ENCODE measurements at places on chromosomes 3 and 15.

DNA sequence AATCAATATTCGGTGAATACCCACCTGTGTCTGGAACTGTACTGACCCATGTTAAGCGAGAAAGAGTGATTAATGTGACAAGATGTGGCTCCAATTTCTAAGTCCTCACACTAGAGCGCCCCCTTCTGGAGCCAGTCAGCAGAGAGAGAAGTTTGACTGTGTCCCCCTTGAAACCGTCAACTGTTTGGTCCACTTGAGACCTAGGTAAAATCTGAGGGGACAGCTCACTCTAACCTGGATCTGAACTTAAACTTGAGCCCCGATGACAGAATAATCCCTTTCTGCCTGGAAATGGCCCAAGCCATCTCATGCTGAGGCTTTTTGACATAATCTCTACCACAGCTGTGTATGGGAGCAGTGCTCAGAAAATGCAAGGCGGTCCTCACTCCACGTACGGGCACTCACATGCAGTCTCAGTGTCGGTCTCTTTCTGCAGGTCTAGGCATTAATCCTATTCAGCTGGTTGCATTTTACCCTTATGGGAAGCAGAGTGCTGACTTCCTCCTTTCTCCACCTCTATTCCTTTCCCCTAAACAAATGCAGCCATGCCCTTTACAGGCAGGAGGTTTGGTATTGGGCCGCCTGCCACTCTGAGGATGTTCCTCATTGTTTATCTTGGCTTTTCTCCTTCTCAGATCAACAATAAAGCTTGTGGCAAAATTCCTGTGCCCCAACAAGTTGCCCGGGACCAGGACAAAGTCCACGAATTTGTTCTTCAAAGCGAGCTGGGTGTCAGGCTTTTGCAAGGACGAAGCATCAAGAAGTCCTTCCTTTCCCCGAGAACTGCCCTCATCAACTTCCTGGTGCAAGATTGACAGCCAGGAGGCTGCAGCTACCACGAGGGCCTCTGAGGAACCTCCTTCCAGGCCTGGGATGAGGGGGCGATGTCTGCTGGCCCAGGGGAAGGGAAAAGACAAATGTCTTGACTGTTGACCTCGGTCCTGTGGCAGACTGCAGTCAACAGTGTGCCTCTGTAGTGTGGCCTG, 47.5 kb upstream of the LIMD1 start:
- DNase-seq: no peak

DNA sequence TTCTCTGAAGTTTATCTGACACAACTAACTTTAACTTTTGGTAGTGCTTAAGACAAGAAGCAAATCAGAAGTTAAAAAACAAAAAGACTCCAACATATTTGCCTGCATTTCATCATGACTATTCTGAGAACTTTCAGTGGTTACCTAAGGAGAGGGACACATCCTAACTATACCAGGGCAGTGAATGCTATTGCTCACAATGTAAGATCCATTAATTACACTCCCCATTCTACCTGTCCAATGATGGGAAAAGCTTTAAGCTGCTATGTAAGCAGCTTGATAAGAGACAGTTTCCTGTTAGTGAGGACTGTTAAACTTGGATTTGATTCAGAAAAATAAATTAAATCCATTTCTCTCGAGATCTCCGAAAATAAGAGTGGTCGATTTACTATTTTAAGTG, 37.5 kb downstream of the SERPINI1 start:
- no peak for DNase-seq

- no peak for DNase-seq
Observed at GRCh38 chr15:37652646-37653417, 281.6 kb upstream of the TMCO5A start.

GRCh38 chr3:70273492-70273891, 38.9 kb downstream of the MDFIC2 start:
- DNase-seq: no peak

DNA sequence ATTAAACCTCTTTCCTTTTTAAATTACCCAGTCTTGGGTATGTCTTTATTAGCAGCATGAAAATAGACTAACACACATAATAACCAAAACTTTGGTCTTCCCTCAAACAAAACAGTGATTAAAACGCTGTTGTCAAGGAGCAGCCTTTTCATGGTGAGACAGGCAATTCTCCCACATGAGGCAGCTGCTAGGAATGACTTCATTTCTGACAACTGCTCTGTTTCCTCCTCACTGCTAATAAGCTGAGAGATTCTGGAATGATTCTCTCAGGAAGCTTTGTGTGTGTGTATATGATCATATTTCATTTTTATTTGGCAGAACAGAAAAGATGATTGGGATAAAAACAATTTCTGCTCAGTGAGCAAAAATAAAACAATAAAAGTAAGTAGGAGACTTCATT, 580.6 kb upstream of the ADAMTS9 start:
- peak; percentile 38 for DNase-seq

- DNase-seq: peak; percentile 99
Observed at GRCh38 chr15:82809308-82810060, at the start of gene WHAMM. TSS of gene WHAMM (plus strand) at chr15:82809628. CDS start at chr15:82809727, 99 bp downstream.

- DNase-seq: no peak
Observed at GRCh38 chr3:175554801-175555200, 695.7 kb downstream of the NAALADL2 start.

- peak; percentile 30 for DNase-seq
Observed at GRCh38 chr3:115325539-115325938, 178.5 kb upstream of the ZBTB20 start.

DNA sequence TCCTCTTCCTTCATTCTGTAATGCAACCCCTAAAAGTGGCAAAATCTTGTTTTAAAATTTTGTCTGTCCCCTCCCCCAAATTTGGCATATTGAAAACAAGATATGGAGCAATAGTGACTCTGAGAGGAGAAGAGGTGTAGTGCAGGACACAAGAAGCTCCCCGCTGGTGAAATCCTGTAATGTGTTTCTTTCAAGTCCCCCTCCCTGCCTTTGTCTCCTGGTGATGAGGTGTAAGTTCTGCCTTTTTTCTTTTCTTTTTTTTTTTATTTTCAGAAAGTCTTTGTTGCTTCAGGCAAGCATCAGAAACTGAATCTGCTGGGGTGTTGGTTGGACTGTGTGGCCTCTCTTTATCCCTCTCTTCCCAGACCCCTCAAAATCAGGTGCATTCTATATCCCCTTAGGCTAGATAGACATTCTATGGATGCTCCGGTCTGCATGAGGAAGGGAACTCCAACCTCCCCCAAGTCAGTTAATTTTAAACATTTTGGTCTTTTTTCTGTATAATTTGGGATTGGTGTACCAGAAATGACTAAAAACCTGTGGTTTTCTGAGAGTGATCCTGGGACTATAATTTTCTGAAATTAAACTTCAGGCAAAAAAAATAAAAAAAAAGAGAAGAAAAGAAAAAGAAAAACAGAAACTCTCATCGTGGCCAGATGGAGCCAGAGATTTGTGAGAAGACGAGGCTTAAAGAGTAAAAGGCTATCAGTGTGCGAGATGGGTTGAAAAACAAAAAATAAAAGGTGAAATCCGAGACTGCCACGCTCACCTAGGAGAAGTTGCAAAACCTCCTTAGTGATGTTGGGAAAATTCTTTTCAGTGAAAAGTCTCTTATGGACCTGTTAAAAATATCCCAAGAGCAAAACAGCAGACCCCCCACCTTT, 21.4 kb downstream of the ACKR2 start:
- DNase-seq: peak; percentile 37

GRCh38 chr3:178259703-178260102, 276.5 kb upstream of the KCNMB2 start:
- DNase-seq: no peak

GRCh38 chr3:126021224-126021623, 52.2 kb downstream of the ROPN1B start:
- no peak for DNase-seq

DNA sequence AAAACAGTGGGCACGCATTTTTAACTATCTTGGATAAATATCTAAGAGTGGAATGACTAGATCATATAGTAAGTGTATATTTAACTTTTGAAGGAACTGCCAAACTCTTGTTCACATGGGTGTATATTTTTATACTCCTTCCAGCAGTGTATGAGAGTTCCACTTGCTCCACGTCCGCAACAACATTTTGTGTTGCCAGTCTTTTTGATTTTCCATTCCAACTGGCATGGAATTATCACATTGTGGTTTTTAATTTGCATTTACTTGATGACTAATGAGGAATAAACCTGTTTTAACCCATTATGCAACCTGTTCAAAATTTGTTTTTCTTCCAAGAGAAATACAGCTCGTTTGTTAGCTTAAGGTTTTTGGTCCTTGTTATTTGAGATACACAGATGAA, 51.6 kb downstream of the ZNF621 start:
- DNase-seq: no peak

DNA sequence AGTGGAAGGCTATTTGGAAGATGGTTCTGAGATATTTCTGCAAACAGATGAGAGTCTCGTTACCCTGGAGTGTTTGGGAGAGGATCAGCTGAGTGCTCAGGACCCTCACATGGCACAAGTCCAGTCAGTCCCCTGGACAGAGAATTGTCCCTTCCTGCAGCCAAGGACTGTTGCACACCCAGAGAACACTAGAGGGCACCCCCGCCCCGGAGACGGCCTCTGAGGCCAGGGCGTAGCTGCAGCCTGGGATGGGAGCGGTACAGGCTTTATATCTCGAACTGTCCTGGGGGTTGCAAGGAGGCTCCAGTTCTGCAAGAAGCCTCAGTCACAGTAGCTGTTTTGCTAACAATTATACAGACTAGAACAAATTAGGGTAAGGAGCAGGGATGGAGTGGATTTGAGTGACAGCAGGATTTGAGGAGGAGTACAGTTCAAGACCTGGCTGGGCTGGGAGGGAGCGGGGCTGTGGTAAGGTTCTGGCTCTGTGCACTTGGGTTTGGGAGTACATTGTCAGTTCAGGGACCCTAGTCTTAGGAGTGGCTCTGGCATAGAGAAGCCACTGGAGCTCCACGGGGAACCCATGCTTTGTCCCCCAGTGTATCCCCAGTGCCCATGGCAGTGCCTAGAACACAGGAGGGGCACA, 67.6 kb upstream of the HACD2 start:
- DNase-seq: peak; percentile 86

- no peak for DNase-seq
Observed at GRCh38 chr3:79724206-79724605, 43.6 kb downstream of the ROBO1 start.

GRCh38 chr3:178388473-178388872, 147.8 kb upstream of the KCNMB2 start:
- DNase-seq: no peak

DNA sequence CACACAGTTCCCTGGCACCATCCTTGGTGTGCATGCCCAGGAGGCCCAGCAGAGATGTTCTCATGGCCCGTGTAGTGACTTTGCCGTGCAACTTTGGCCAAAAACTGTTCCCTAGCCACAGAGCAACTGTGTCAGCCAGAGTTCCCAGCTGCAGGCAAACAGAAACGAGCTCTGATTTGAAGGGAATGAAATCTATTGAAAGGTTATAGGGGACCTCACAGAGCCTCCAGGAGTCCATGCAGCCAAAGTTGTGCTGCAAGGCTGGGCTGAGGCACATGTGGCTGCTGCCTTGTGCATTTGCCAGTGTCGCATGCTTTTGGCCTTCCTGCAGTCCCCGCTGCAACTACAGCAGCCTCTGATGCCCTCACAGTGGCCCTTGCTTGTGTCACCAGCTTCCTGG, 70.5 kb downstream of the PLXNA1 start:
- DNase-seq: no peak

DNA sequence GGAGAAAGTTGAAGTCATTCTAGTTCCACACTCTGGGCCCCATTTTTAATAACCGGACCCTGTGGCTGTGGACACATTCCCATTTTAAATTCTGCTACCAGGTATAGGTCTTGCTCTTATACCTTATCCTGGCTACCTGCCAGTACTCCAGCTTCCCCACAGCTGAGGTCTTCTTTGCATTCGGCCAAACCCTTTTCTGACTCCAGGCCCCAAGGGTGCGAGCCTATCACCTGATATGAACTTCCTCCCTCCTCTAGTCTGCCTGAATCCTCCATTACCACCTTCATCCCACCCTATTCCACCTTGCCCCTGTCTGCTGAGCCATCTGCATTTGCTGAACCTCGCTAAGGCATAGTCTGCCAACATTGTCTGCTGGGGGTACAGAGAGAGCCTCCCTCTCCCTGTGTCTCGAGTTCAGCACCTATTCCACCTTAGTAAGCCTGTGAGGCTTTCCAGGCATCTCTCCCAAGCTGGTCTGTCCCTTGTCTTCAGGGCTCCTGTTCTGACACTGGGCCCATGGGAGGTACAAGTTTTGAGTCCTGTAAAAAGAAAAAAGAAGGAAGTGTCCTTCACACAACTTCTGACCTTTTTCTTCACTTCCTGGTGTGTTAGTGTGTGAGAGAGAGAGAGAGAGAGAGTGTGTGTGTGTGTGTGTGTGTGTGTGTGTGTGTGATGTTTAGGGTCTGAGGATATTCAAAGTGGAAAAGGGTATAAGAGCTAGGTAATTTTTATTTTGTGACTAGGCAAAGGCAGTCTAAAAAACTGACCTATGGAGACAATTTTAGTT, 27.0 kb downstream of the PDE8A start:
- DNase-seq: no peak

DNA sequence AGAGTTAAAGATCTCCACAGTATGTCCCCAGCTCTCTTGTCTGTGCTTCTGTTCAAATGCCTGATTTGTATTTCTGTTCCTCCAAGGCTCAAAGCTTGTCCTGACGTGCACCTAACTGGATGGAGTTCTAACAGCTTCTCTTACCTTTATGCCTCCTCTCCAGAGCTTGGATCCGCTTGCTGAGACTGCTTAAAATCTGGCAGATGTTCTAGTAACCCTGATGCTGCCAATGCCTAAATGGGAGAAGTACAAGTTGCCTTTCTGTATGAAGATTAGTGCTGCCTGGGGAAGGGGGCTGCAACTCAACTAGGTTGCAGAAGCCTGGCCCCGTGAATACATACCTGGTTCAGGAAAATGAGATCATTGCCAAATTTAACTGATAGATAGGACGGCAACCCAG, 354.5 kb upstream of the KCNMB2 start:
- DNase-seq: no peak

DNA sequence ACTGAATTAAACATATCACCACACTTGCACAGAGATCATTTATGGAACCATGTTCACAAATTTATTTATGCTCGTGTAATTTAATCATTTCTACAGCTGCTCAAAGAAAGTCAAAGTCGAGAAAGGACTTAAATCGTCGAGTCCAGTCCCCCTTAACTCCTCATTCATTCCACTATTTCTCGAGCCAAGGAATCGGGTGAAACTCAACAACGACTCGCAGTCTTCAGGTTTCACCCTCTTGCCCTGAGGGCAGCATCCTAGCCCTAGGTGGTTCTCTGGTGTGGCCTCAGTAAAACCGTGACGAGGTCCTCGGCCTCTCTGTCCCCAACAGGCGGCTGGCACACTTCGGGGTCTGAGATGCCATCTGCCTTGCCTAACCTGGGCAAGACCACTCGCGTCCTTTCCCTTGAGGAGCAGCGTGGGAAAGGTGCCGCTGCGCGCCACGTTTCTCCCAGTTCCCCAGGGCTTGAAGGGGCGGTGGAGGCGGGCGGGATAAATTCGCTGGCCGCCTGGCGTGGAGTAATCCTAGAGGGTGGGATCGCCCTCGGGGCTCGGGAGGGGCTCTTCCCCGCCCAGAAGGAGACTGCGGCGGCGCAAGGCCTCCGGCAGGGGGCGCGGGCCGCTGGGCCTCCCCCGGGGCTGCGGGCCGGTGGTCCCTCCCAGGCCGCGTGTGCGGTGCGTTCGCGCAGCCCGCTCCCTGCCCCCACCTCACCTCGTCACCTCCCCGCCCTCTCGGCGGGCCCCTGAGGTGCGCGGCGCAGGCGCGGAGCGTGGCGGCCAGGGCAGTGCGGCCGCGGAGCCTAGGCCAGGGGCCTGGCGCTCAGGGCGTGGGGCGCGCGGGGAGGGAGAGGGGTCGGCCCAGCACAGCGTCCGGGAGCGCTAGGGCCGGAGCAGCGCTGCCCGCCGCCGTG, at the start of gene ZNF639:
ZNF639 (plus strand) TSS at position 746 of the 911 bp plus-strand sequence. CDS start 5,263 bp downstream, outside the sequence.
- DNase-seq: peak; percentile 95

- no peak for DNase-seq
Observed at GRCh38 chr3:38648024-38648658, 1.3 kb downstream of the SCN5A start.

GRCh38 chr3:38521391-38521987, 25.3 kb downstream of the EXOG start:
- peak; percentile 75 for DNase-seq

Measured in AG08395 (cell line).